NT2/D1 (cell line): ENCODE measurements at places on chromosomes 13 and 19.

GRCh38 chr19:58406818-58407657, 1.4 kb upstream of the ZNF584 start:
- no peak for DNase-seq

- no peak for DNase-seq
These were observed 12.9 kb downstream of the CEBPG start for GRCh38 chr19:33386361-33386858.

DNA sequence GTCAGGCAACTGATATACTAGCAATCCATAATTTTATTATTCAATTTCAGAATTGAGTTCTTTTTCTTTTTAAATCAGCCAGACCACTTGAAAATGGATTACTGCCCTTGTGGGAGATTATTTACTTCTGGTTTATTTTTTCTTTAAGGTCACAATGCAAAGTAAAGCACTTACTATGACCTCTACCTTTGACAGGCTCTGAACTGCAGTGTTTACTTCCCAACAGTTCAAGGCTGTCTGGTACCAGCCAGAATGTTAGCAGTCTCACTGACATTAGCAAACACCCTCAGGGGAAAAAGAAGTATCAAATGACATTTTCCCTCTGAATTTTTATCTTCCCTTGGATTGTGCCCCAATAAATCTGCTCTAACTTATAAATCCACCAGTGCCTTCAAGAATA, 57.5 kb downstream of the RAP2A start:
- DNase-seq: no peak

DNA sequence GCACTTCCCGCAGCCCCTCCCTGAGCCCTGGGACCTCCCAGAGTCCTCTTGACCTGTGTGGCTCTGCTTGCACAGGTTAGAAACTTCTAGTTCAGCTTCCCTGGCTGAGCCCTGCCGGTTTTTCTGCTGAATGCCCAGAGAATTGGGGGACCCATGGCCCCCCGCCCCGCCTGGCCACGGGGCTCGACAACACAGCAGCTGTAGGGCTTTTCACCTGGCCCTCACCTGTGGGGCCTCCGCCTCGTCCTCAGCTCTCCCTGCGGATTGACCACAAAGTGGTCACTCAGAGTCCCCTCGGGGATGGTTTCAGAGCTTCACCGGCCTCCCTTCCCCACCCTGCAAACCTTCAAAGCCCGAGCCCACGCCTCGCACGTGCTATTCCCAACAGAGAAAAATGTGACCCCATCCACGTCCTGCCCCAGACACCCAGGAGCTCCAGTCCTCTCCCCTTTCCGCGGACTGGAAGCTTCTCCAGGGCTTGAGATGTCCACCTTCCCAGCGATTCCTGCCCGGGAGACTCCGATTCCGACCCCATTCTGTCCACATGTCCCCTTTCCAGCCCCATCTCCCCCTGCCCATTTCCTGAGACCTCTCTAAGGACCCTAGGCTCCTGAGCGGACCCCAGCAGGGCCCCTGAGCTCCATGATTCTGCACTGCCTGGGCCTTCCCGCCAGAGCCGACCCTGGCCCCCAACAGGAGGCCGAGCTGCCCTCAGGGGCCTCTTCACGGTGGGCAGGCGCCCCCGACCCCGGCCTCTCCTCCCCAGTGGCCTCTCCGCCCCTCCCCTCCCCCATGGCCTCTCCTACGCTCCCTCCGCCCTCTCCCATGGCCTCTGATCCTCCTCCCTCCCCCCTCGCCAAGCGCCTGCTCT, 41.9 kb downstream of the ANKRD10 start:
- no peak for DNase-seq

- DNase-seq: no peak
These were observed 24.9 kb upstream of the DPP9 start for GRCh38 chr19:4748589-4748988.

- DNase-seq: no peak
These were observed 7.4 kb downstream of the IFNL1 start for GRCh38 chr19:39303373-39304184.

GRCh38 chr13:59914556-59914955, 249.2 kb downstream of the DIAPH3 start:
- DNase-seq: no peak

GRCh38 chr13:109204252-109204651, 574.8 kb downstream of the MYO16 start:
- DNase-seq: no peak

- DNase-seq: no peak
These were observed 441.4 kb downstream of the SLITRK5 start for GRCh38 chr13:88112526-88112925.

GRCh38 chr19:55451965-55452748, 9.1 kb upstream of the SHISA7 start:
- DNase-seq: no peak

DNA sequence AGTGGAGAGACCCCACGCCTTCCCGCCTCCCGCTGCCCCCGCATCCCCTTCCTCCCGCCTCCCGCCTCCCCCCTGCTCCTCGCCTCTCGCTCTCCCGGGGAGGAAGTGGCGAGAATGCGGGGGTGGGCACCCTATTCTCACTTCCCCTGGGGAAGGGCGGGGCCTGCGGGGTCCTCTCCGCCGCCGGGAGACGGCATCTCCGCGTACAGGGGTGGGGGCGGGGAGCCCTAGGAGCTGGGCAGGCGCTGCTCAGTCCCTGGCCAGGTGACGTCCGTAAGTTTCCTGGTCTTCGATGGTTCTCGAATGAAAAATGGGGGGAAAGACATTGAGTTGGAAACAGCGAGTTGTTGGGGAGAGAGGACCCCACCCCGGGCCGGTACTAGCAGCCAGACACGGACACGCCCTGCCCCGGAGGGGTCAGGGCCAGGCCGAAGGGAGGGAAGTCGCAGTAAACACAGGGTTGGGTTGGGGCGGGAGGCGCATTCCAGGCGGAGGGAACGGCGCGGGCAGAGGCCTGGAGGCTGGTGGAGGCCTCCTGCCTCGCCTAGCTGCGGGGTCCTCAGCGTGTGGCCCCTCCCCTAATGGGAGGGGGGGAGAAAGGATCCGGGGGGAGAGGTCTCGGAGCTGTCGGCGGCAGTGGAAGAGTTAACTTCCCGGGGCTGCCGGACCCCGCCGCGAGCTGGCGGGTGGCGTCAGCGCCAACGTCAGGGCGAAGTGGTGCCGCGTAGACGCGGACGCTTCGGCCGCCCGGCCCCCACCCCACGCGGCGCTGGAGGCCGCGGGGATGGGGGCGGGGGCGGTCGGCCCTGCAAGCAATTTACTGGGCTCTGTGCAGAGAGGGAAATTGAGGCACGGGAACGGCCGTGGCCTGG, 10.4 kb upstream of the JUND start:
- DNase-seq: no peak

GRCh38 chr13:100149389-100149788, 60.5 kb downstream of the PCCA start:
- DNase-seq: no peak

- no peak for DNase-seq
These were observed 5.6 kb downstream of the UHRF1 start for GRCh38 chr19:4914736-4915501.
